Glomerular endothelial cell (primary cell): ENCODE measurements at places on chromosomes 7 and 10.

DNA sequence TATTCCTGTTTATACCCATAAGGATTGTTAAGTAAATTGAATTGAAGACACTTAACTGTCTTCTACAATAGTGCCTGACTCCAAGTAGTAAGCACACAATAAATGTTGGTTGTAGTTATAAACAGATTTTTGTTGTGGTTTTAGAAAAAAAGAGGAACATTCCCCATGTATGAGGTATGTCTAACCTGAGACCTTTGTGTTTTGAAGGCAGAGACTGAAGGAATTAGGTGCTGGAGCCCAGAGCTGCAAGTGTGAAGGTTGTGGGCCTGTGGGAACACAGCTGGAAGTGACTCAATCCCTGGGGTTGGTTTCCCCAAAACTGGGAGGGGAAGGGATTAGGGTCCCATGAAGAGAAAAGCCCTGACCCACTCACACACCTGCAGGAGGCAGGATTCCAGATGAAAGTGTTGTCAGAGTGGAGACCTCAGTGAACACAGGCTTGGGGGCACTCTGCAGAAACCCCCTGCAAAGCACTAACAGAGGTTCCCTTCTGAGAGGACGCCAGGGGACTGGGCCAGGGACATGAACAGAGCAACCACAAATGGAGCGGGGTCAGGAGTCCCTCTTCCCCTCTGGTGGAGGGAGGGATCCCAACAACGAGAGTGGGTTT lies 265.1 kb upstream of the KLF14 start:
- DNase-seq = no peak

- DNase-seq = no peak
These were observed 511 bp upstream of the NRP1 start for GRCh38 chr10:33334805-33335550.

DNA sequence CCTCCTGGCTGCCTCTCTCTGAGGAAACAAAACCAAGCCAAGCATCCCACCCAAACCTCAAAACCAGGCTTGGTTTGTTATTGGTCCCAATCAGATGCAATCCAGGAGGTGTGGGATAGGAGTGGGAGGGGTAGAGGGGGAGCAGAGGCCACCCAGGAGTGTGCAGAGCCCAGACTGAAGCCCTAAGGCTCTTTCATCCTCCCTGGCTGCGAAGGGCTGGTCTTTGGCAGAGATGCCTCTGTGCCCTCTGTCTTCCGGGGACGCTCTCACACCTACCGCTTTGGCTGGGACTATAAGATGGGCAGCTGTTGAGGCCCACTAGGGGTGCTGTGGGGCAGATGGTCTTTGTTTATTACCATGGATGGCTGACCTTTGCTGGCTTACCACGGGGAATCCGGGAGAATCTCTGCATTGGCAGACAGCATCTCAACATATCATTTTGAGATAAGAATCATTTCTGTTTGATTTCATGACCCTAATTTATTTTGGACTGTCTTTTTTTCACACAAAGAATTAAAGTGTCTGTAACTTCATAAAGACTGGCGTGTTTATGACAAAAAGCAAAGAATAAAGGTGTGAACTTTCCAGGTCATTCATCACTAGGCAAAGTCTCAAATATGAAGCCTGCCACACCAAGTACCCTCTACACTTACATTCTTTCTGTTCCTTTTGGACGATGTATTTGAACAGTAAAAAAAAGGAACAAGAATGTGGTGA lies 6.5 kb upstream of the DENND2A start:
- DNase-seq = no peak

GRCh38 chr7:93860261-93860660 lies 30.3 kb downstream of the TFPI2 start:
- no peak for DNase-seq

- DNase-seq = no peak
These were observed 1.8 kb upstream of the PPIF start for GRCh38 chr10:79345241-79346011.

- no peak for DNase-seq
These were observed 77.6 kb downstream of the VTI1A start for GRCh38 chr10:112524641-112525040.

- DNase-seq = no peak
These were observed 33.1 kb upstream of the GALNT11 start for GRCh38 chr7:151992375-151992774.

- DNase-seq = no peak
These were observed 9.4 kb downstream of the LIMK1 start for GRCh38 chr7:74092964-74093471.

GRCh38 chr7:46492466-46492865 lies 571.4 kb upstream of the IGFBP3 start:
- DNase-seq = no peak

- DNase-seq = no peak
These were observed 121.5 kb upstream of the ZMIZ1 start for GRCh38 chr10:78947226-78947625.

DNA sequence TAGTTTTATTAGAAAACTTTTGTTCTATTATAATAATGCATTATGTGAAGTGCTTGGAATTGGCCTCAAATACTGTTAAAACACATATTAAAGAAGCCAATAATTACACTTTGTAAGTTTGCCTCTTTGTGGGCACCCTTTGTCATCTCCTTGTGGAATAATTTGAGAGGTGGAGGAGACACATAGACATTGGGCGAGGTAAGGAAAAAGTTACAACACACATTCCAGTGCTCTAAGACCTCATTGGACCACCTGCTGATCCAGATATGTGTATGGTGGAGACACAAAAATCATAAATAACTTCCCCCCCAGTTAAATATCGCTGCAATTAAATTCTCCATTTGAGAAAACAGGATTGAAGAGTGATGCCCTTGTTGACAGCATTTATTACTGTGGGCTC lies 511.8 kb downstream of the GFRA1 start:
- no peak for DNase-seq

- DNase-seq = peak; percentile 18
These were observed 13.5 kb downstream of the CRYGN start for GRCh38 chr7:151426441-151426903.

GRCh38 chr10:14478604-14479003 lies 147.9 kb upstream of the FRMD4A start:
- no peak for DNase-seq

DNA sequence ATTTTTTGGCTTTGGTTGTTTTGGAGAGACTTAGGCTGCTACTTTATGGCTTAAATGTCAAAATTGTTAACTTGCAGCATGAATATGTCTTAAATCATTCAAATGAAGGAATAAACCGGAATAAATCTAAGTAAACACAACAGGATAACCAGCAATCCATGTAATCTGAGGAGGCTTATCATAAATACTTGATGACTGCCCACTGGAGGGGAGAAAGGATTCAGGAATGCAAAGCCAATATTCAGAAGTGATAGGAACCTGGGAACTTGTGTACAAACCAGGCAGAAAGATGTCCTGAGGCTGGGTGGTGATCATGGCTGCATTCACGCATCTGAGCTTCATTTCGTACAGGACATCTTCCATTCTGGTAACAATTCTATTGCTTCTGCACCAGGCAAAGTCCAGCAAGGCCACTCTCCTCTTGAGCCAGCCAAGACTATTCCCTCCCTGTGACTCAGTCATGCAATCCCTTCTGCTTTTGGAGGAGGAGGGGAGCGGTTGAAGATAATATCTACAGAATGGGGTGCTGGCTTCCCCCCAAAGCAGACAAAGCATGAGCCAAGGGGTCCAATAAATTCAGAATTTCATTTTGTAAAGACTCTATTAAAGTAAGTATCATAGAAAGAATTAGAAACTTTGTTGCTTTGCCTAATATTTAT lies 374.5 kb downstream of the PHTF2 start:
- no peak for DNase-seq

DNA sequence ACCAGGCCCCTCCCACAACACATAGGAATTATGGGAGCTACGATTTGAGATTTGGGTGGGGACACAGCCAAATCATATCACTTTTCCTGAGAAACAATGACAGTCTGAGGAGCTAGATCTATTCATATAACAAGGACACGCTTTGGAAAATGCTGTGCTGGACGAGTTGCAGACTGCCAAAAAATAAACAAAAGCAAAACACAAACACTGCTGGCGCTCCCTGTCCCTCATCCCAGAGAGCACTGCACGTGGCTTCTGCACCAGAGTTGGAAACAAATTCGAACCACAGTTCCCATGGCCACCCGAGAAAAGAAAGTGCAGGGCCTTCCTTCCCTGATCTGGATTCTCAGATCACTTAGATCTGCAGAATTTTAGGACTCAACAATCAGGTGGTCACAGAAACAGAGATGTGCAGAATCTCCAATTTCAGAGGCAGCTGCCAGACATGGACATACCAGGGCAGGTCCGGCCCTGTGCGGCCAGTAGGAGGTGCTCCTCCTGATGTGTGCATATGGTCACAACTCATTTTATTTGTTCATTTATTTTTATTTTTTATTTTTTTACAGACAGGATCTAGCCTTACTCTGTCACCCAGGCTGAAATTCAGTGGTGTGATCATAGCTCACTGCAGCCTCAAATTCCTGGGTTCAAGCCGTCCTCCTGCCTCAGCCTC lies 35.2 kb upstream of the ECHDC3 start:
- DNase-seq = no peak

DNA sequence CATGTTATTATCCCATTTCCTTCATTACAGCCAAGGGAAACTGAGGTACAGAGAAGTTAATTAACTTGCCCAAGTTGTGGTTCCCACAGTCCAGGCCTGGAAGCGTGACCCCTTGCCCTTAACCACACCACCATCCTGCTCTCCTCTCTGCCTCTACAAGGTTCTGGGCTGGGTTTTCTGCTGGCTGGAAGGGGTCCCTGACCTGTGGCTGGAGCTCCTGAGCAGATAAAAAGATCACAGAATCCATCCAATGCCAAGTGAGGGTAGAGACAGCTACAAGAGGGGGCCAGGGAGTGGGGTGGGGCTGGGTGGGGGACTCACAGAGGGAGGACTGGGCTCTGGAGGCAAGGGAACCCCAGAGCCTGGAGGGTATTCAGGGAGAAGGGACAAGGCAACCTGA lies 9.7 kb downstream of the ASB10 start:
- DNase-seq = no peak

DNA sequence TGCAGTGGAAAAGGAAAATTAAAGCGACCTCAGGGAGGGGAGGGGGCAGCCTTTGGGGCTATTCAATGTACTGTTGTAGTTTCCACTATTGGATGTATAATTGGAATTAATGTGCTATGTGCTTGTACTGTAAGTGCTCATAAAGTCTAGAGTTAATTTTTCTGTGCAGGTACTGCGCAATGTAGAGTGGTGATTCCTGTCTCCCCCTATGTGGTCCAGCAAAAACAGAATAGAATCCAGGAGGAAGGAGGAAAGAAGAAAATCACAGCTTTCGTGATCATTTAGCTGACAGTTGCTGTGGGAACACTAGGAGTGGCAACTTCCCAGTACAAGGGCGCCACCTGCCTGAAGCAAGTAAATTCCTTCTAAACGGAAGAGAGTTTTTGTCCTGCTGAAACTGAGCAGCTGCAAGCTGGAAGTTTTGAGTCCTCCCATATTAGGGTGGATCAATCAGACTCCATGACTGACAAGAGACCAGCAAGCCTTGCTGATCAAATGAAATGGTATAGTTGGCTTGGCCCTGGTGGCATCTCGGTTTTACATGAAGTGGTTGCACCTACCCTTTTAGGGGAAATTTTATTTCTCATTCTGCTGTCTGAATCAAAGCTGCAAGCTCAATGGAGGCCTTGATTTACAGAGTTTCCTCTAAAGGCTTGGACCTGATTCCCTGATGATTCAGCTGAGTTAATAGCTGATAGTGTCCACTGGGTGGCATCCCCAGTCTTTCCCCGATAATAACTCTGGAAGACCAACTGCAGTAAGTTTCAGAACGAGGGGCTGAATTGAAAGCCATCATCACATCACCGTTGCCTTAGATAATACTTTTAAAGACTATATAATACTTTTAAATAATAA lies 299.8 kb downstream of the HGF start:
- DNase-seq = no peak

- no peak for DNase-seq
These were observed 85.0 kb downstream of the ZMIZ1 start for GRCh38 chr10:79153745-79154144.

- DNase-seq = no peak
These were observed 61.2 kb downstream of the NEURL1 start for GRCh38 chr10:103554488-103555324.

DNA sequence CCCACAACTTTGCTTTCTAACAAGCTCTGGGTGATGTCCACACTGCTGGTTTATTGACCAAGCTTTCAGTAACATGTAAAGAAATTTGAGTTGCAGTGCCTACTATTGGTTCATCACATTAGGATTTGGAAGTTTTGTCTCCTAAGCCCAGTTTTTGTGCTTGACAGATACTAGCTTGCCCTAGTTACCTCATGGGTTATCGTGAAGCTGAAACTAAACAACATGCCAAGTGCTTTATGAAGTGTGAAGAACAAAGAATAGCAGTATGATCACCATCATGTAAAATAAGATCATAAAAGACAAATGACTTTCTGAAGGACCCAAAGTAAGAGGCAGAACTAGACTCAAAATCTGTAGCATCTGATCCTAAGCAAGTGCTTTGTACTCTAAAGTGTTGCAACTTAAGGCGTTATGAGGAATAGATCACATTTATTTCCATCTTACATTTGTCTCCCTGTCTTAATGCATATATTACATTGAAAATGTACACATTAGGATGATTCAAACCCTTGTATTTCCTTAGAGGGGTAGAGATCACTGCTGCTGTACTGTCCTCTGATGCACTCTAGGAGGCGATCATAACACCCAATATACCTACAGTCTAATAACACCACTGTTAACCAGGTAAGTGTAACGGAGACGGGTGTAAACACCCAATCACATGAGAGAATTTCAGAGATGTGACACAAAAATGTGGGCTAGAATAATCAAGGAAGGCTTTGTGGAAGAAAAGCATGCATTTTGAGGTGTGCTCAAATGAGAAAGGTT lies 71.3 kb downstream of the NRCAM start:
- DNase-seq = no peak

DNA sequence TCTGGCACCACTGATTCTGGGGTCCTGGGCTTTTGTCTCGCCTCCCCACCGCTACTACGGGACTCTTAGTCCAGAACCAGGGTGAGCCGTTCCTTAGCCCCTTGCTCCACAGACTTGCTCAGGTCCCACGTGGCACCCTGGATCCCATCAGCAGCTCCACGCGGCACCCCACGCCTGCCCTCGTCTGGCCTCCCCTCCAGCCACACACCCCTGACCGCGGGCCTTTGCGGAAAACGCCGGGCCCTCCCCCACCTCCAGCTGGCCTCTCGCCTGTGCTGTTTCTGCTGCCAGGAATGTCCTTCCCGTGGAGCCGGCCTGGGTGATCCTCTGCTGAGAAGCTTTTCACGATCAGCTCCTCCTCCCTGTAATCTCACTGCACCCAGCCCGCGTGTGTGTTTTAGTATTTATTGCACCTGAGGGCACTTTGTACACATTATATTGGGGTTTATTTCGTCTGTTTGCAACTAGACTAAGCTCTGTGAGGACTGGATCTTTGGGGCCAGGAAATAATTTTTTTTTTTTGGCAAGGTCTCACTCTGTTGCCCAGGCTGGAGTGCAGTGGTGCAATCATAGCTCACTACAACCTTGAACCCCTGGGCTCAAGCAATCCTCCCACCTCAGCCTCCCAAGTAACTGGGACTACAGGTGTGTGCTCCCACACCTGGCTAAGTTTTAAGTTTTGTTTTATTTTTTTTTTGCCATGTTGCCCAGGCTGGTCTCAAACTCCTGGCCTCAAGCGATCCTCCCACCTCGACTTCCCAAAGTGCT lies 10.5 kb upstream of the TTYH3 start:
- no peak for DNase-seq

- no peak for DNase-seq
These were observed 333.8 kb downstream of the GALNT17 start for GRCh38 chr7:71465741-71466189.
